ENCODE measurements at places on chromosomes 13 and 19. TPM values are rescaled to one million over a fixed set of nuclear protein-coding genes. Genes with fewer than 3 reads are reported as not detected.

AZU1 gene
- total RNA-seq, result 6.1 TPM

SPRY2 gene
- total RNA-seq, result 7.6 TPM

PSG2 gene
- total RNA-seq, result 0.05 TPM

C19orf67 gene
- not detected for total RNA-seq

SLC15A1 gene
- 0.80 TPM for total RNA-seq

WDR62 gene
- 4.6 TPM for total RNA-seq

KLHL1 gene
- total RNA-seq, result 0.05 TPM

SELENOV gene
- total RNA-seq, result 0.19 TPM

GRCh38 chr13:22428188-22428828, 752.5 kb upstream of the SGCG start:
- H3K27me3 ChIP-seq, result no peaks in the 10 kb centered on the region
- no peaks in the 10 kb centered on the region for H3K4me1 ChIP-seq
- H3K36me3 ChIP-seq, result no peaks in the 10 kb centered on the region
- no peak overlapping the region for H3K27ac ChIP-seq
- DNase-seq, result no peak

- peaks cover 6% of the 10 kb centered on the region for H3K4me1 ChIP-seq
- peaks cover 5% of the 10 kb centered on the region for H3K36me3 ChIP-seq
- no peaks in the 10 kb centered on the region for H3K27me3 ChIP-seq
- no peak for DNase-seq
- H3K27ac ChIP-seq, result peak overlapping the region; percentile 4
Measured at GRCh38 chr19:49520705-49521319, 7.0 kb upstream of the RCN3 start.

GRCh38 chr13:34863360-34864135, 78.5 kb upstream of the NBEA start:
- no peaks in the 10 kb centered on the region for H3K27me3 ChIP-seq
- H3K4me3 ChIP-seq, result no peak overlapping the region
- H3K27ac ChIP-seq, result no peak overlapping the region
- no peaks in the 10 kb centered on the region for H3K4me1 ChIP-seq
- DNase-seq, result no peak

GRCh38 chr13:107117327-107118012, 549.5 kb upstream of the ARGLU1 start:
- H3K27ac ChIP-seq, result no peak overlapping the region
- H3K4me3 ChIP-seq, result no peak overlapping the region
- H3K36me3 ChIP-seq, result no peaks in the 10 kb centered on the region
- H3K4me1 ChIP-seq, result no peaks in the 10 kb centered on the region
- DNase-seq, result no peak
- H3K27me3 ChIP-seq, result no peaks in the 10 kb centered on the region

DNA sequence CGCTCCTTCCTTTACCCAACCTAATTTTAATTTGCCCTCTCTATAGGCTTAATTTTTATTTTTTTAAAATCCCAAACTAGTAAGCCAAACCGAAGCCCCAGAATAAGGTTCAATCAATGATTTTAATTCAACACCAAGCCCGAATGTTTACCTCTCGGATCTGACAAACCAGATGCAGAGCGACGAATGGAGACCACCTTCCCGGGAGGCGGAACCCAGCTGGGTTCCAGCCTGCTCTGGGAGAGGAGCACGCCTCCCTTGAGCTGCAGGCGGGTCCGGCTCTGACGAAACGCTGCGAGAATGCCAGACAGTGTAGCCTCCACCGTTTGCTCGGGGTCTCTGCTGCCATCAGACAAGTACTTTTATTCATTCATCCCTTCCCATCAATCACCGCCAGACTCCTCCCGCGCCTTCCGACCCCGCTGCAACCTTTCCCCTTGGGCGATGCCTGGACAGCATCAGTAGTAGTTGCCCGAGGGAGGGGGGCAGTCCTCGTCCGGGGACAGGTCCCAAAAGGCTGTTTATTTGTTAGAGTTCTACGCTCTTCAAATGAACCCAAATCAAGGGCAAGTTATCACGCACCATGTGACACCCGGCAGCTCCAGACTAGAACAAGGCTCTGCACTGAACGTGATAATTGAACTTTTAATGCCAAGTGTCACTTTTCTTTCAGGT, 752 bp upstream of the EDNRB start:
- H3K27me3 ChIP-seq, result peaks cover 3% of the 10 kb centered on the region
- no peak for DNase-seq

DNA sequence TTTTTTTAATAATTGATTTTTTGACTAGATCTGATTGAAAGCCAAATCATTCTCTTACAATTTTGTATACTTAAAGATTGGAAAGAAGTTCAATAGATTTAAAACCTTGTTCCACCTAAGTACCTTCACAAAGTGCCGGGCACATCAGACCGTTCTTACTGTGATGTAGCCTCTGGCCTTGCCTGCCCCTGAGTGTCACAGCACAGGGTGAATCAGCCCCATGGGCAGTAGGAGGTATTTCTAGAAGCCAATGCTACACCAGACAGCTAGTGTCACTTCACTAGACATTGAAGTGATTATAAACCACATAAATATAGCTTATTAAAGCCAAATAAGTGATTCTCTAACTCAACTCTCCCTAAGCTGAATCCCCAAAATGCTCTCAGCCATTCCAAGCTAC, 131.3 kb downstream of the LACC1 start:
- H3K36me3 ChIP-seq, result no peaks in the 10 kb centered on the region
- no peak for DNase-seq
- H3K27me3 ChIP-seq, result no peaks in the 10 kb centered on the region
- H3K27ac ChIP-seq, result no peak overlapping the region

- H3K36me3 ChIP-seq, result no peaks in the 10 kb centered on the region
- H3K27ac ChIP-seq, result no peak overlapping the region
- H3K27me3 ChIP-seq, result no peaks in the 10 kb centered on the region
- H3K4me3 ChIP-seq, result no peak overlapping the region
- peaks cover 4% of the 10 kb centered on the region for H3K4me1 ChIP-seq
Measured at GRCh38 chr19:4224470-4224869, 4.9 kb upstream of the EBI3 start.

- H3K4me1 ChIP-seq, result no peaks in the 10 kb centered on the region
- H3K27ac ChIP-seq, result no peak overlapping the region
- no peaks in the 10 kb centered on the region for H3K36me3 ChIP-seq
- H3K27me3 ChIP-seq, result no peaks in the 10 kb centered on the region
- no peak for DNase-seq
Measured at GRCh38 chr13:31107109-31107508, 54.6 kb downstream of the HSPH1 start.

GRCh38 chr19:21126078-21126477, 15.8 kb upstream of the ZNF431 start:
- peaks cover 6% of the 10 kb centered on the region for H3K4me1 ChIP-seq
- no peak overlapping the region for H3K4me3 ChIP-seq
- DNase-seq, result no peak
- H3K36me3 ChIP-seq, result no peaks in the 10 kb centered on the region

DNA sequence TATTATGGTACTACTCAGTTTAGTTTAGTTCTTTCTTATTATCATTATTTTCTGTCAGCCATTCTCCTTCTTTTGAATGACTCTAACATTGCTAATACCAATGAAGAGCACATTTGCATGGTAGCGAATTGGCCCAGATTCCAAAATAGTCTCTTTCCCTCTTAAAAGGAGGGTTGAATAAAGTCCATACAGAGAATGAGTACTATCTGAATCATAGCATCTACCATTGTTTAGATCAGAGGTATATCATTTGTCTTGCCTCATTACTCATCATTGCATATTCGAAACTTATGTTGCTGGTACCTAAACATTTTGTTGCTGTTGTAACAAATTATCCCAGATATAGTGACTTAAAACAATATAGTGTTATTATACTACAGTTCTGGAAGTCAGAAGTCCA, 1235.3 kb upstream of the ATXN8OS start:
- no peak overlapping the region for H3K4me3 ChIP-seq
- H3K27ac ChIP-seq, result no peak overlapping the region
- H3K36me3 ChIP-seq, result no peaks in the 10 kb centered on the region

- peak overlapping the region; percentile 50 for H3K27ac ChIP-seq
- H3K36me3 ChIP-seq, result no peaks in the 10 kb centered on the region
- H3K4me3 ChIP-seq, result peak overlapping the region; percentile 53
- peak; percentile 54 for DNase-seq
Measured at GRCh38 chr19:37551129-37551993, 43.2 kb downstream of the ZNF571 start.

- no peak overlapping the region for H3K4me3 ChIP-seq
- no peak for DNase-seq
- H3K27me3 ChIP-seq, result peaks cover 10% of the 10 kb centered on the region
Measured at GRCh38 chr13:113137691-113138298, 15.2 kb downstream of the F10 start.
